ENCODE measurements at places on chromosomes 3 and 15.
A peak's percentile ranks its signal among the peaks of the same experiment; 100 is the strongest.

DNA sequence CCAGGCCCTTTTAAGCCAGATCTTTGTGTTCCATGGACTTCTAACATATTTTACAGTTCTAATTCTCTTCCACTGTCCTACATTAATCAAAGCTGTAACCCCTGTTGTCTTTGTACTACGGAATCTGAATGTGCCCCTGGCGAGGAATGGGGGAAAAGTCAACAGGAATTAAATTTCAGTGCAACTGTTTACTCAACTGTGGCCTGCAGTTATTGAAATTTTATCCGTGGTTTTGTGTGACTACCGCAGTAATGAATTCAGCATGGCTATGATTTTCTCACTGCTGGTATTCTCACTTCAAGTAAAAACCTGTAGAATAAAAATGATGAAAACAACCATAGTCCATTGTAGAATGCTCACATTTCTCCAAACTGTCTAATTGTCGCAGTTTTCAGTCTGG is 388.0 kb downstream of the FOXP1 start:
- DNase-seq: no peak

- no peak for DNase-seq
Observed at GRCh38 chr15:82624438-82624837, 22.7 kb downstream of the CPEB1 start.

GRCh38 chr3:65342084-65342683 is 654.4 kb upstream of the ADAMTS9 start:
- peak; percentile 31 for DNase-seq

DNA sequence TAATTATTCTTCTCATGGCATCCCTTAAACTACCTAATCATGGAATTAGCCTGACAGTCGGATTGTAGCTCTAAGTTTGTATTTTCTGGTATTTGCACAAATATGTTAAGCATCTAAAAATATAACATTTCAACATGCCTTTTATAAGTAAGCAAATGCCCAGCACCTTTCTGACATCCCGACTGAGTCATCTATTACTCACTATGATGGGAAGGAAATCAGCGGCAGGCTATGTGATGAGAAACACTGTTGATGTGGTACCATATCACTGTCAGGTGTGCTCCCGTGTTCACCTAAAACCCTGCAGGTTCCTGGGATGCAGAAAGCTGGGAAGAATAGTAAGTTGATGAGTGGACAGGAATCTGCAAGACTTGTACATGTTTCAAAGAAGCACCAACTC is 367.8 kb upstream of the IL12A start:
- no peak for DNase-seq

DNA sequence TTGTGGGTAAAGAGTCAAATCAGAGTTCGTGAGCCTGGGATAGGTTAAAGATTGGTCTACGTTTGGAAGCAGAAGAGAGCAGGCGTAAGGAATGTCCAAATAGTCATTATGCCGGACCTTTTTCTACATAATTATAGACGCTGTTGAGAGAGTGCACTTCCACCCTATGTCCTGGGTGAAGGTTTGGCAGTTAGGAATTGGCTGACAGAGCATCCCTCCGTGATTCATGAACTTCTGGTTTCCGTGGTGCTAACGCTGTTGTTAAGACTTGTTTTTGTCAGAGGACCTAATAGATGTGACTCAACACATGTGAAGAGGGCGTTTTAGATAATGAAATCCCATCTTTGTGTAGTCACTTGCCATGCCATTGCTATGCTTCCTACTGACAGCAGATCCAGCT is 1.1 kb downstream of the EAF1 start:
- peak; percentile 86 for DNase-seq

DNA sequence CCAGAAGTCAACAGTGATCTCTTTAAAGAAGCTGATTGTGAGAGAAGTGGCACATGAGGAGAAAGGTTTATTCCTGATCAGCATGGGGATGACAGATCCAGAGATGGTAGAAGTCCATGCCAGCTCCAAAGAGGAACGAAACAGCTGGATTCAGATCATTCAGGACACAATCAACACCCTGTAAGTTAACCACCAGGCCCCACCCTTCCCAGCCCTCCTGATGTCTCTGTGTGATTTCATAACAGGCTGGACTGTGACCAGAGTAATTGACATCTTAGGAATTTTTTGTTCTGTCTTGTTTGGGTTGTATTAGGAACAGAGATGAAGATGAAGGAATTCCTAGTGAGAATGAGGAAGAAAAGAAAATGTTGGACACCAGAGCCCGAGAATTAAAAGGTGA is 67.7 kb downstream of the KLHL25 start:
- DNase-seq: no peak

GRCh38 chr3:135865085-135865484 is 100.4 kb upstream of the PPP2R3A start:
- DNase-seq: no peak

DNA sequence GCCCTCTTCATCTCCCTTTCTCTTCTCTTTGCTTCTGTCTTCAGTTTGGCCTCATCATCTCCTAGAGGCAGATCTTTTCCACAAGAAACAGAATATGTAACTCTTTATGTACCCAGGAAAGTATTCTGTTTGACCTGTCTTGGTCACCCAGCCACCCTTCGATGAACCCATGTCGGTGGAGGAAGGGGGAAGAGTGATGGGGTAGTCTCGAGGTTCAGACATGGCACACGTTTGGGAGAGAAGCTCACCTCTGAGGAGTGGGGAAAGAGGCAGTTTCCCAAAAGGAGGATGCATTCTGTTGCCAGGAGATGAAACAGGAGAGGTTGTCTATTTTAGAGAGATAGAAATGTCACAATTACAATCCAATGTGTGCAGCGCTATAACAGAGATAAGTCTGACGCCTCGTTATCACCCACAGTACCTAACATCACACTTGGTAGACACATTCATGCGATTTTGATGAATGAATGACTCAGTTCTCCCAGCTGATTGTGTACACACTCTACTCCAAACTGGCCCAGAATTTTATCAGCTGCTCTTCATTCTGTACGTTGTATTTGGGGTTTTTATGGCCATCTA is 722 bp upstream of the CCDC50 start:
- DNase-seq: no peak

DNA sequence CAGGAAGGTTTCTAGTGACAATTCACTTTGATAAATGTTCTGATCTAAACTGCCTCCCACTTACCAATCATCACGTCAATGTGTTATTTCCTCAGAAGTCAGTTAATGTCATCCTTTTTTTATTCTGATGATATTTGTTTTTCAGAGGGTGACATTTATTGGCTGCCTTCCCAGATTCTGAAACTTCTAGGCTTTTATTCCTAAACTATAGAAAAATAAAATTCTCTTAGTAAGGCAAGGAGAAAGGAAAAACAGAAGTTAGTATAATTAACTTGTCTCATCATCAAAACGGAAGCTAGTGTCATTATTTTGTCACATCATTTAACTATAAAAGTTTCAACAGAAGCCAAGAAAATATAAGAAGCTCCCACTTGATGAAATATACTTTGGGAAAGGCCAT is 100.0 kb upstream of the C3orf80 start:
- peak; percentile 82 for DNase-seq

GRCh38 chr15:47184003-47184907 is 533.0 kb upstream of the SEMA6D start:
- DNase-seq: no peak

- DNase-seq: no peak
Observed at GRCh38 chr3:25156626-25157025, 271.4 kb upstream of the RARB start.

DNA sequence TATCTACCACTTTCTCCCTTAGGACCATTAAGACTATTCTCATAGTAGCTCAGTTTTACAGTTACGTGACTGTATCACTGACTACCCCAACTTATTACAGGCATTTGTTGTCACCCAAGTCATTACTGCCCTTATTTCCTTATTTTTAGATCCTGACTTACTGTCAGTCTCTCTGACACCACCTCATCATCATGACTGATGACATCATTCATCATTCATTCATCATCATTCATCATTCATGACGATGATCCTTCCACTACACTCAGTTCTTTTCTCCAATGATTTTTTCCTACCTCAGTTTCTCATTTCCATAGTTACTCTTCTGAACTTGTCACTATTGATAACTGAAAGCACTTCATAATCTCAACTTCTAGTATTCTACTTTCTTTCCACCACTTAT is 83.8 kb downstream of the ADAM10 start:
- peak; percentile 10 for DNase-seq

All from inflammatory macrophage treated with lipopolysaccharide for 1 hour (primary cell).